ENCODE measurements at places on chromosomes 3 and 15.

DNA sequence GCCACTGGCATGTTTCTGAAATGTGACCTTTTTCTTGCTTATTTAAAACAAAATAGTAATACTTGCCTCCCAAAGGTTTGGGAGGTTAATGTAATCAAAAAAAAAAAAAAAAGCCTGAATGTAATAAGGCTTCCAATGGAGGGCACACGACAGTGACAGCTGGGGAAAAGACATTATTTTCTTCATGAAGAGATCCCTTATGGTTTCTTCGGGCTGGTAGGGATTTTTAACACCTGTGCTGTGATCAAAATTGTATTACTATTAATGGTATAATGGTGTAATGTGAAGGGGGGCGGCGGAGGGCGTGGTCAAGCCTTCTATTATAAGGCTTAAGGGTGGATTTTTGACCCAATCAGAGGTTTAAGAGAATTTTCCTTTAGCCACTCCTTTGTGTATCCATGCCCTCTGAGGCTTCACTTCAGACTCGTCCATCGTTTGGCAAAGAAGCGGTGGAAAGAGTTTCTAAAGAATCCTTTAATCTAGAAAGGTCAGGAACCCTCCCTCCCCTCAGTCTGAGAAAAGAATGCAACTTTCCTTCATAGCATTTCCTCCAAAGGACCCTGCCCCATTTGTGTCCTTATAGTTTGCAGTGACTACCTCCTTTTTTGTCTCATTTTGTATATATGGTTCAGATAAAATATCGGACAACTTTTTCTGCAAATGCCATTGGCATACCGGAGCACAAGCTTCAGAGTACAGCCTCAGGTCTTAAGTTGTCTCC, 89.5 kb upstream of the CHD2 start:
- no peak for DNase-seq

DNA sequence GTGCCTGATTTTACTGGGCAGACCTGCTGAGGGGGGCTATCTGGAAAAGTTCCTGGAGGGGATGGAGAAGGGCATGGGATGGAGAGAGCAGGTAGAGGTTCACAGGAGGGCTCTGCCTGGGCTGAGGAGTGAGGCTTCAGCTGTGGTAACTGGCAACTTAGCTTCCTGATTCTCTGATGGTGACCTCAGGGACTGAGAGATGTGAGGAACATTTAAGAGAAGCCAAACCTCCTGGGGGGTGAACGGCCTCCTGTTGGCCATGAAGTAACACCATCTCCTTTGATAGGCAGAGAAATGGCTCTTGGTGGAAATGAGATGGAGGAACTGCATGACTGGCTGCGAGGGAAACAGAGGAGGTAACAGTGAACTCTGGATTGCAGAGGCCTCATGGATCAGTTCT, 97.3 kb upstream of the ROPN1 start:
- no peak for DNase-seq

DNA sequence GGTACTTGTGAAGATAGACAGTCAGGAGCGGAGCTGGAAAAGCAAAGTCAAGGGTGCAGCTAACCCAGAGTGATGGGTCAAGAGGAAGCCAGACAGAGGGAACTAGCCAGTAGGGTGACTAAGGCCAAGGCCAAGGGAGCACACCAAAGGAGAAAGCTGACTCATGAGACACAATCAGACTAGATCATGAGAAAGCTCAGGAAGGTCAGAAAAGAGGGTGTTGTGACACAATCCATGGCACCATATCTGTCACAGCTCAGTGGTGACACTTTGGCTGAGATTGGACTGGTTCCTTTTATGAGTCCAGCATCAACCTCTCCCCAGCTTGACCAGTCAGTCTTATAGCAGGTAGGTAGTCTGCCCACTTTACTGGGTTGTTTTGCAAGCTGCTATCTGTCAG, 22.2 kb downstream of the P2RY1 start:
- no peak for DNase-seq

DNA sequence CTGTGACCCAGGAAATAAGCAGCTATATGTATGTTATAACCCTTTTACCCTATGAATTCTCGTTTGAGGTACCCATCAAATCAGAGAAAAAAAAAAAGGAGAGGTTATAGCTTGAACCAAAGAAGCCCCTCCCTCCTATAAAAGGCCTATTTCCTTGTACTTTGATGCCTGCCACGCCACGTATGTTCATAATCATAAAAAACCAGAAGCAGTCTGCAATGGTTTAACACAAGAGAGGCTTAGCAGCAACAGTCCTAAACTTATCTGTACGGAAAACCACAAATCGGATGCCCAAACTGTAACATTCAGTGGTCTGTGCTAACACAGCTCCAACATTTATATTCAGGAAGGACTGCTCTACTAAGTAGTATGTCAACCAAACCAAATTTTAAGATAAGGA, 21.2 kb downstream of the CCR8 start:
- DNase-seq: no peak

- no peak for DNase-seq
Observed at GRCh38 chr3:192858849-192859585, 58.6 kb downstream of the MB21D2 start.

GRCh38 chr3:122824465-122825381, 29.9 kb downstream of the SLC49A4 start:
- DNase-seq: peak; percentile 45

DNA sequence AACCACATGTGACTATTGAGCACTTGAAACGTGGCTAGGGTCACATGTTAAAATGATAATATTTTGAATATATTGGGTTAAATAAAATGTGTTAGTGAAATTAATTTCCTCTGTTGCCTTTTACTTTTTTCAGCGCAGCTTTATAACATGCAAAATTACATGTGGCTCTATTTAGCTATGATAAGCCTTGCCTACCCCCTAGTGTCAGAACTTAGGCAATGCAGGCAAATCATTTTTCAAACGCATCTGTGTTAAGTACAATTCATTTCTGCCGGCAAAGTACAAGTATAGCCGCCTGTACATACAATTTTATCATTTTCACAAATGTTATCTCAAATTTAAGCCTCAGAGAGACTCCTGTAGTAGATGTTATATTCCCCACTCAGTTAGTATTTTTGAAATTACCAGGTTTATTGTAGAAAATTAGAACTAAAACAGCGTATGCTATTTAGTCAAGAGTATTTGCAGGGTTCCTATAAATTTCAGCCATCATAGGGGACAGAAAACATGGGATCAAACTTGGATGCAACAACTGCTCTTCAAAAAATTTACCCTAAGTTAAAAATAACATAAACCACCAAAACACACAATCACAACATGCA, 56.1 kb downstream of the TAFA4 start:
- peak; percentile 34 for DNase-seq

GRCh38 chr3:125005676-125006075, 50.1 kb downstream of the HEG1 start:
- DNase-seq: no peak

DNA sequence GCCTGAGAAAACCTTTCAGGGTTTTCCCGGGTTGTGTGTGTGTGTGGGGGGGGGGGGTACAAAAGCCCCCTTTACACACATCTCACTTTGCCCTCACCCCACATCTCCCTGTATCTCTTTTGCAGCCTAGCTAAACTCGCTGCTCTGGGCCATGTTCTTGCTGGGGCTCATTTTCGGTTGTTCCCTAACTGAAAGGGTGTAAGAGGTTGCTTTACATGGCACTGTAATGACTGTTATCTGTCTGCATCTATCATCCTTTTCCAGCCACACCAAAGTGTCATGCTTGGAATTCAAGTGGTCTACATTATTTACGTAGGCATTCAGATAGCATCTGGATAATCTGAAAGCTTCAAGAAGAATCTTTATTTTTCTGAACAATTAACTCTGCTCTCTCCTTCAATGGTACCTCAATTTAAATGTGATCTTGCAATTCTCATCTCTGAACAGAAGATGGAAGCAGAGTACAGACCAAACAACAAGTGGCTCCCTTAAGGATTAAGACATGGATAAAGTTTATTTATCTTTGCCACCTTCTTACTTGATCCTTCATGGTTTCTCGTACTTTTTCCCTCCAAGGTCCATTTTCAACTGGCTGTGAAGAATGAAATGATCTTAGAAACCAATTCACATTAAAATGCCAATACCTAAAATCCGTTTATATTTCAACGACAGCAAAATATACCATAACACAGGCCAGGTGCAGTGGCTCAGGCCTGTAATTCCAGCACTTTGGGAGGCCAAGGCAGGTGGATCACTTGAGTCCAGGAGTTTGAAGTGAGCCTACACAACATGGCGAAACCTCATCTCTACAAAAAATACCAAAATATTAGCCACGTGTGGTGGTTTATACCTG, 34.9 kb downstream of the DCLK3 start:
- DNase-seq: no peak

DNA sequence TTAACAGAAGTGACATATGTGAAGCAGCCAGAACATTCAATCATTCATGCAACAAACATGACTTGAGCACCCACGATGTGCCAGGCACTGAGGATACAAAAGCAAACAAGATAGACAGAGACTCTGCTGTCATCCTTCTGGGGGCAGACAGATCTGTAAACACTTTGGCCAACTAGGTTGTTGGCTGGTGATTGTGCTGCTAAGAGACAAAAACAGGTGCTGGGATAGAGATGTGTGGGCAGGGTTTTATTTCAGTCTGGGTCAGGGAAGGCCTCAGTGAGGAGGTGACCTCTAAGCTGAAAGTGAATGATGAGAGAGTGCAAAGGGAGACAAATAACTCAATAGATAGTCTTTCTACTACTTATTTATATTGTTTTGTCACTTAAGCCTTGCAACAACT, 147.0 kb upstream of the VEPH1 start:
- no peak for DNase-seq

- DNase-seq: no peak
Observed at GRCh38 chr3:48267782-48268181, 26.9 kb downstream of the ZNF589 start.

DNA sequence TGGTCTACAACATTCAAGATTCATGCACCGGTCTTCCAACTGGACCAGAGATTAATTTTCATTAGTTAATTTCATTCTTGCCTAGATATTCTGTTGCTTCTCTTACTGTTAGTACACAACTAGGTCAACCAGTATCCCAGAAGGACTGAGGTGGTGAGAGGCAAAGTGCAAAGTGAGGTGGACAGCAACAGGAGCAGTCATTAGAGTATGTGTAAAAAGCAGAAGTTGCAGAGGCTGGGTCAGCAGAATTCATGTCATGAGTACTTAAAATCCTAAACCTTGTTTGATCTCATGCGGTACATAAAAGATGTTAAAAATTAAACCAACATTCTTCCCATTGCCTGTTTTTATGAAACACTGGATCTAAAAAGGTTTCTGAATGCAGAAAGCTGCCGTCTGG, 46.7 kb downstream of the PARP14 start:
- no peak for DNase-seq

GRCh38 chr15:55245059-55245458, 44.6 kb downstream of the RAB27A start:
- DNase-seq: no peak

GRCh38 chr3:144109944-144110343, 138.3 kb downstream of the DIPK2A start:
- DNase-seq: no peak

- DNase-seq: no peak
Observed at GRCh38 chr15:100081454-100081853, 260.3 kb downstream of the ADAMTS17 start.

DNA sequence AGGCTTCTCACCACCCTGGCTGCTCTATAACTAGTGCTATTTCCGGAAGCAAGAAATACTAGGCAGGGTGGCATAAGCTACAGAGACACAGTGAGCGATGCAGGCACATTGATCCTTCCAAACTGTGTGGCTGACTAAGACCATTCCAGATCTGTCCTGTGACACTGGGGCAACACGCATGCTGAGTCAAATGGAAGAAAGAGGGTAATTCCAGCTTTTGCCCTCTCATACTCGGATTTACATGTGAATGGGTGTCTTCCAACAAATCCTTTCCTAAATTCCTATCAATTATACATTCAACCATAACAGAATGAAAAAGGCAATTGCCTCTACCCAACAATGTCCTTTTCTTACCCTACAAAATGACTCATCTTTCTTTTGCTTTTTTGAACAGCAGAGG, 5.1 kb downstream of the FSIP1 start:
- DNase-seq: no peak

GRCh38 chr3:155605571-155605970, 139.3 kb downstream of the PLCH1 start:
- no peak for DNase-seq

DNA sequence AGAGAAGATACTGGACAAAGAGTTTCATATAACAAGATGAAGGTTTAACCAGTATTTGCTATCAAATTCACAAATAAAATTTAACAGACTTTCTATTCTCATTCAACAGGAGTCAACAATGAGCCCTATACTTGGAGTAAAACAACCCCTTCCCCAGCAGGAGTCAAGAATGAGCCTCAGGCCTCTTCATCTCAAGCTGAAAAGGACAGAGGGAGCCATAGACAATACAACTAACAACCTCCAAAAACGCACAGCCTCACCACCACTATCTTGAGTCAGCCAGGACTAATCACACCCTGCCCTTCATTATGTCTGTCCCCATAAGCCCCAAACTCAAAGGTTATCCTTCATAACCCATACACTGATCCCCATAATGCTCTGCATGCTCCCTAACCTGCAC, 36.4 kb downstream of the ETFA start:
- DNase-seq: no peak

DNA sequence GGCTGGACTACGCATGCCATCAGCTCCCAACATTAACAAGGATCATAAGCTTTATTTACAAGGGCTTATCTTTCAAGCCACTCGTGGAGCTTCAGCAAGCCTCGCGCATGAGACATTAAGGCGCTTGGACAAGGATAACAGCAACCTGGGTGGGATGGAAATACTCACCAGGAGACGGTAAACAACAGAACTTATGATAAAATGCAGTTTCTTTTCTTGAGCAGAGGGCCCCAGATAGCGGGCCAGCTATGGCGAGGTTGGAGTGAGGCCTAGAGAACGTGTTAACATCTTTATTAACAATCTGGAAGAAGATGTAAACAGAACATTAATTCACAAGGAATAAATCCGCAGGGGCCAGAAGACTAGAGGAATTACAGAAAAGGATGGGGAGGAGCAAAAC, 158.2 kb downstream of the NTRK3 start:
- DNase-seq: no peak

- DNase-seq: no peak
Observed at GRCh38 chr15:26854435-26854834, 12.4 kb upstream of the GABRA5 start.

- DNase-seq: no peak
Observed at GRCh38 chr3:119035014-119035346, 334 bp upstream of the IGSF11 start.

GRCh38 chr3:38579551-38580449, 69.7 kb downstream of the SCN5A start:
- no peak for DNase-seq

- no peak for DNase-seq
Observed at GRCh38 chr15:69600556-69601085, 148.0 kb downstream of the RPLP1 start.

GRCh38 chr3:182671942-182672341, 121.4 kb upstream of the ATP11B start:
- DNase-seq: no peak

- no peak for DNase-seq
Observed at GRCh38 chr15:87209891-87210689, 1046.4 kb downstream of the NTRK3 start.

GRCh38 chr3:29281094-29281343, 148 bp downstream of the RBMS3 start:
- no peak for DNase-seq

Data from retinal pigment epithelial cell (primary cell).